AG10803 (cell line): ENCODE measurements at places on chromosomes 16 and 17.

DNA sequence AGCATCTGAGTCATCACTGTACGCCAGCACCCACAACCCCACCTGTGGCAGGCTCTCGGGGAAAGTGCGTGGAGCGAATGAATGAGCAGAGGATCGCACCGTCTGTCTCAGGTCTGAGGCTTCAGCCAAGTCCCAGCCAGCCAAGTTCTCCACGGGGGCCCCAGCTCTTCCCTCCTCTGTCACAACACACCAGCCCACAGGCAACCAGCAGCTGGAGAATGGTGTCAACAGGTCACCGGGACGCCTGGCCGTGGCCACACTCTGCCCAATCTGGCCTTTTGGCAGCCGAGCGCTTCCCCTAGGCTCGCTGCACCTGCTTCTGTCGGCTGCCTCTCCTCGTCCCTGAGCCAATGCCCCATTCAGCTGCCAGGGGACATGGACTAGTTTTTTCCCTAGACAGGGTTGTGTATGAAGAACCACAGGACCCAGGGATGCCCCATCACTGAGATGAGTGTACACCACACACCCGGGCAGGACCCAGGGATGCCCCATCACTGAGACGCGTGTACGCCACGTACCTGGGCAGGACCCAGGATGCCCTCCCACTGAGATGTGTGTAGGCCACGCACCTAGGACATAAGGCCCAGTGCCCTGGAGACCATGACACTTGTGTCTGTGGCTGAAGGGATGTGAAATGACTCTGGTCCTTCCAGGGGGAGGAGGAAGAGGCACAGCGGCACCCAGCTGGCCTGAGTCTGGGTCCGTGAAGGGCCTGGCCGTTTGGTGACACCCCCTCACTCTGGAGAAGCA is 52.8 kb downstream of the ABR start:
- DNase-seq = no peak

DNA sequence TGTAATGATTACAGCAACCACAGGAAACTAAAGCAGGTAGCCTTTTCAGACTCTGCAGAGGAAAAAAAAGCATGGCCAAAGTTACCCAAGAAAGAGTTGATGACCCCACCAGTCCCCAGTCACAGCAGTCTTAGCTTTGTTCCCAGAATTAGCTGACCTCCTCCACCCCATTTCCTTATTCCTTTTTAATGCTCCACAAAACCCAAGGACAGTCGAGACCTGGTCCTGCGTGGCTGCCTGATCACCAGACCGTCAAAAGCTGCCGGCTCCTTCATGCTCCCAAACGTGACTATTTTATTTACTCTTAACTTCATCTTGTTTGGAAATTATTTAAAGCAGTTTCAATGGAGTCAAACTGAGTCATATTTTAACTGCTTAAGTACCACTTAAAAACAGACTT is 28.7 kb upstream of the MED9 start:
- no peak for DNase-seq

GRCh38 chr17:1110862-1111598 is 68.8 kb downstream of the ABR start:
- peak; percentile 67 for DNase-seq

- DNase-seq = no peak
Observed at GRCh38 chr16:69486724-69487123, 62.3 kb downstream of the CYB5B start.

DNA sequence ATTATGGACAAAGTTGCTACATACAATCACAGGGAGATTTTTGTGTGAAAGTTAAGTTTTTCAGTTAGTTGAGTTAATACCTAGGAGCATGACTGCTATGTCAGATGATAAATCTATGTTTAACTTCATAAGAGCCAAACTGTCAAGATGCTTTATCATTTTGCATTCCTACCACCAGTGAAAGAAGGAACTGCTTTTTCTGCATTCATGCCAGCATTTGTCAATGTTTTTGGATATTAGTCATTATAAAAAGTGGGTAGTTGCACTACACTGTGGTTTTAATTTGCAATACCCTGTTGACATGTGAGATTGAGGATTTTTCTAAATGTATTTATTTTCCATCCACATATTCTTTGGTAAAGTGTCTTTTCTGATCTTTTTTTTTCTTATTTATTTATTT is 434.0 kb upstream of the MON1B start:
- no peak for DNase-seq

DNA sequence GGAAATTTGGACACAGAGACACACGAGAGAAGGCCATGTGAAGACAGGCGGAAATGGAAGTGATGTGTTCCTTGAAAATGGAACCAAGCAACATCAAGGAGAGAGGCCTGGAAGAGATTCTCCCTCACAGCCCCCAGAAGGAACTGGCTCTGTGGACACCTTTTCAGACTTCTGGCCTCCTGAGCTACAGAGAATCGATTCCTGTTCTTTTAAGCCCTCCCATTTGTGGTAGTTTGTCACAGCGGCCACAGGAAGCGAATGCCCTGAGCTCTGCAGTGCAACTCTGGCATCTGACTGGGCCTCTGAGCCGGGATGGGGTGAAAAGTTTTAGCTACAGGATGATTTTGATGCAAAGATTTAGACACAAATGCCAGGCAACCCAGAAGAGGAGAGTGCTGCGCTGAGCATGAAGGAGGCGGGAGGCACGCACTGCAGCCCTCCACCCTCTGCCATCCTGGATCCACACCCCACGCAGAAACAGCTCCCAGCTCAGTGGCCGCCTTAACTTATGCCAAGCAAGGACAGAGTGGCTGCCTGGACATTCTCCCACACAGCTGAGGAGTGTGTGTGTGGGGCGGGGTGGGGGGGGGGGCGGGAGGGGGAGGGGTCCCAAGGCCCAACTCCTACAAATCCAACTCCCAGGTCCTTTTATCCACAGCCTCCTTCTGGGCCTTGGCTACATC is 2.2 kb downstream of the TIMP2 start:
- no peak for DNase-seq

GRCh38 chr16:89354325-89354724 is 136.0 kb downstream of the ANKRD11 start:
- DNase-seq = no peak

- DNase-seq = no peak
Observed at GRCh38 chr17:69417545-69418483, 3.3 kb downstream of the MAP2K6 start.

DNA sequence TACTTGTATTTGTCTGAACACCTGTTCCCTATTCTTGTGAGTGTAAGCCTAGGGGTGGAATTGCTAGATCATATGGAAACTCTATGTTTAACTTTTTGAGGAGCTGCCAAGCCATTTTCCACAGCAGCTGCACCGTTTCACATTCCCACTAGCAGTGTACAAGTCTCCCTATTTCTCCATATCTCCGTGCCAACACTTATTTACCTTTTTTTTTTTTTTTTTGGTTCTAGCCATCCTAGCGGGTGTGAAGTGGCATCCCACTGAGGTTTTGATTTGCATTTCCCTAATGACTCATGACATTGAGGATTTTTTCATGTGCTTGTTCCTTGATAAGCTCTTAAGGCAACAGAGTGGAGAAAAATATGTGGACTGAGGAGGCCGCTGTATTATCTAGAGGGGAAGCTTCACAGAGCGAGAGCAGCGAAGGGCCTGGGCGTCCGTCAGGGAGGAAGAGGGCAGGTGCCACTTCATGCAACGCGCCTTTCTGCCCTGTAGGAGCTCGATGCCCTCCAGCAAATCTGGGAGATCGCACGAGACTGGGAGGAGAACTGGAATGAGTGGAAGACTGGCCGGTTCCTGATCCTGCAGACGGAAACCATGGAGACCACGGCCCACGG is 50.0 kb downstream of the DNAH2 start:
- DNase-seq = no peak

DNA sequence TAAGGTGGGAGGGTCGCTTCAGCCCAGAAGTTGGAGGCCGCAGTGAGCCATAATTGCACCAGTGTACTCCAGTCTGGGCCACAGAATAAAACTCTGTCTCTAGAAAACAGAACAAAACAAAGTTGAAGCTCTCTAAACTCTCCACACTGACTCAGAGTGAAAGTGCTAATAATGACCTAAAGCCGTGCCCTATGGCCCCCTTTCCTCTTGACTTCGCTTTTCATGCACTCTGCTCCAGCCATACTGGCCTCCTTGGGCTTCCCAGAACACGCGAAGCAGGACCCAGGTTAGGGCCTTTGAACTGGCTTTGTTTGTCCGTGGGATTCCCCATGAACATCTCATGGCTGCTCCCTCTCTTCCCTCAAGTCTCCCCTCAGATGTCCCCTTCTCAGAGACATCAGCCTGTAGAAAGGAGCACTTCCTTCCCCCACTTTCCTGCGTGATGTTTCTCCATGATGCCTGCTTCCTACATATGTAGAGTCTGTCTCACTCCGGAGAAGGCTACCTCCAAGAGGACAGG is 18.6 kb upstream of the SPN start:
- DNase-seq = no peak

GRCh38 chr16:2196162-2196980 is at the start of gene CASKIN1:
CASKIN1 (minus strand) TSS chr16:2196605; CDS start chr16:2196432, 173 bp downstream.
- no peak for DNase-seq

DNA sequence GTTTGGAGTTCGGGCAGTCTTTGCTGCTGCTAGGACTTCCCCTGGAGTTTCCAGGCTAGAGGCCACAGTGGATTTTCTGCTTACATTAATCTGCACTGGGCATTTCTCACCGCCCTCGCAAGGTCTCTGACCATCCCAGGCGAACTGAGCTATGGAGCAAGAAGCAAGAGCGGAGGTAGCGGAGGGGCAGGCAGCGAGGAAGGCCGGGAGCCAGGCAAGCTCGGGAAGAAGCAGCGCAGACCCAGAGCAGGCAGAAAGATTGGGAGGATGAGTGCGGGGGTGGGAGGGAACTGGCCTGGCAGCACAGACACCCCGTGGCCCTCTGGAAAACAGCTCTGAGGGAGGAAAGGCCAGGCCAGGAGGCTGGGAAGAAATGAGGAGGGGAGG is 3.8 kb downstream of the COTL1 start:
- DNase-seq = no peak

DNA sequence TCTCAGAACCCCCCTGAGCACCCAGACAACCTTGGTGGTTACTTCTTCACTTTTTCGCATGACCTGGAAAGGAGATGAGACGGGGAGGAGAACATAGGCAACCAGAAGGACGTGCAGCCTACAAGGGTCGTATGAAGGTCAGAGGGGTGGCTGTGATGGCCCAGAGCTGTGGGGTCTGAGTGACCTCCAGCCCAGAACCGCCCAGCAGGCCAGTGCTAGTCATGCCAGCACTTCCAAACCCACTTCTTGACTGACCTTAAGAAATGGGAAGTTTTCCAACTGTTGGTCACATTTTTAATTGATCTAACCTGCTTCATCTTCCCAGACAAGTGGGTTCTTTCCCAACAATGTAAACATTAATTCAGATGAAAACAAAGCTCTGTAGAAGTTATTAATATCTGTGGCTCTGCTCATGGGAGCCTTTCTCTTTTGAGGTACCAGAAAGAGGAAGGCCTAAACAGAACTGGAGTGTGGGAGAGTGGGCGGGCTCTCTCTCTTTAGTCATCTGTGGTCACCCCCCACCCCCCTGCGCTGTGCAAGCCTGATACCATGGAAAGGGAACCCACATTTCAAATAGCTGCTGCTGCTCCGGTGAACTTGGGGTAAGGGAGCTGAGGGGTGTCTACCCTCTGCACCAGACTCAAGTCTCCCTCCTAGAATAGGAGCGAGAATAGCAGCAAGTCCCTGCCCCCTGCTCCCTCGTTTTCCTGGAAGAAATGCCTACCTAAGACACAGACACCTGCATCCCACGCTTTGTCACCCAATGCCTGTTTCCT is 101.6 kb downstream of the RAB11FIP4 start:
- no peak for DNase-seq

DNA sequence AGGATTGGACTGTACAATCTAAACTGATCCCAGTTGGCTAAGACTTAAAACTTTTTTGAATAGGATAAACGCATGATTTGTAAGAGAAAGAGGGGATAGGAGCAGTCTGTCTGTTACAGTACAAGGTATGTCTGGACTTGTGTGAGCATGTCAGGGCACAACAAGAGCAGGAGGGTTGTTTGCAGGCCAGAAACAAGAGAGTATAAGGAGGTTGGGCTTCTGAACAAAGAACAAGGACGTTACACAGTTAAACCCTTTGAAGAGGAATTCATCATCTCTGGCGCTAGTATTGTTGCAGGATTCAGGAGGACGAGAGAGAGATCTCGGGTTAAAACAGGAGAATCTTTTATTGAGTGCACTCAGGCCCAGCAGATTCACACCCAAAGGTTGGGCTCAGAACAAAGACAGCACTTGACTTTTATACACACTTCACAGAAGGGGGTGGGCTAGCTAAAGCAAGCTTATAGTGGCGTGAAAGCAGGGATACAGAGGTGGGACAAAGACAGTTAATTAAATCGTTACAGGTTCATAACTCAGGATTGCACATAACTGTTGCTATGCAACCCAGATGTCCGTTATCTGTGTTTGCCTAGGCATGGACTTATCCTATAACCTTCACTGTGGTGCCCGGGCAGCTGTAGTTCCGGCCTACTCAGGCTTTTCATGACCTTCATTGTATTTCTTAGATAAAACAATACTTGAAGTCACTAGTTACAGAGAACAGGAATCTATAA is 34.3 kb downstream of the SEC14L1 start:
- no peak for DNase-seq

GRCh38 chr16:27441276-27441675 is 39.3 kb downstream of the IL21R start:
- no peak for DNase-seq

DNA sequence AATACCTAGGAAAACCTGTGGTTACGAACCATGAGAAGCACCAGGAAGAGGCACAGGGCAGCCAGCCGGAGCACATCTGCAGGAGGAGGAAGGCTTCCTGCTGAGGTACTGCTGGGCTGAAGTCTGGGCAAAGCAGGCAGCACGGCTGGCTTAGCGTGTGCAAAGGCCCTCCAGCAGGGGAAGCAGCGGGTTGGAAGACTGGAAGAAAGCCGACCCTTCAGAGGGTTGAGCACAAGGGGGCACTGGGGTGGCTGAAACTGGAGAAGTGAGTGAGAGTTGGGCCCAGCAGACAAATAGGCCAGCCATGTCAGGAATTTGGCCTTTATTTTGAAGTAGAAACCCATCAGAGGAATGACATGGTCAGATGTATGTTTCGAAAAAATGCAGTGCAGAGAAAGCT is 12.1 kb upstream of the HSD3B7 start:
- DNase-seq = no peak

DNA sequence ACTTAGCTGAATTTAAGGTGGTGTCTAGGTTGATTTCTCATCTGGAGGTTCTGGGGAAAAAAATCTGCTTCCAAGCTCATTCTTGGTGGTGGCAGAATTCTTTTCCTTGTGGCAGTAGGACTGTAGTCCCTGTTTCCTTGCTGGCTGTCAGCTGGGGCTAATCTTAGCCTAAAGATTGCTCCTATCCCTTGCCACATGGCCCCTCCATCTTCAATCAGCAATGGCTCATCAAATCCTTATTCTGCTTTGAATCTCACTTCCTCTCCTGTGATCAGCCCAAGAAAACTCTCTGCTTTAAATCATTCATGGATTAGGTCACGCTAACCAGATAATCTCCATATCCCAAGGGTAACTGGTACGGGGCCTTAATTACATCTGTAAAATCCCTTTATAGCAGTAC is 6.6 kb downstream of the FAM20A start:
- DNase-seq = no peak
